ENCODE measurements at places on chromosomes 6 and 20.

DNA sequence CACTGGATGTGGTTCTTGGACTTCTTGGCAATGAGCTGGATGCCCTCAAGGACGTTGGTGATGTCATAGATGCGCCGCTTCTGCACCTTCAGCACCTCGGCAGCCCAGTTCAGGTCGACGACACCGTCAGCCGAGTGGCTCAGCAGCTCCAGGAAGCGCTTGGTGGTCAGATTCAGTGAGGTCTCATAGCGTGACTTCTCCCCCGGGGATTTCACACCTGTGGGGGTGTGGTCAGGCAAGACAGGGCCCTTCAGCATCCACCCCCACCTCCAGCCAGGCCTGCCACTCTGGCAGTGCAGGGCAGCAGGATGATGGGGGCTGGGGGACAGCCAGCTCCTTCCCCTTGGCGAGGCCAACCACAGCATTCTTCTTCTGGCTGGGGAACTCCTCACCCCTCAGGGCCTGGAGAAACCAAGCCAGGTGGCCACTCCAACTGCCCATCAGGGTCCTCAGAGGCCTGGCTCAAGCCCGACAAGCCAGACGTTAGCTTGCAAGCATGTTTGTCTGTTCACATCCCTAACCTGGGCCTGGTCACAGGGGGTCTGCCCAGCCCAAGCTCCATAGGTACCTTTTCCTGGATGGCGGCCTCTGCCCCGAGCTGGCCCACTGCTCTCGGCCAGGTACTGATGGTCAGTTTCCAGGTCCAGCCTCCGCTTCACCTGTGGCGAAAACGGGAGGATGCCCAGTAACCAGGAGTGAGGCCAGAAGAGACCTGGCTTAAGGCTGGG, 5.7 kb upstream of the NECAB3 start:
- no peak for DNase-seq

GRCh38 chr6:135577059-135577538, 79.6 kb upstream of the AHI1 start:
- no peak for DNase-seq

DNA sequence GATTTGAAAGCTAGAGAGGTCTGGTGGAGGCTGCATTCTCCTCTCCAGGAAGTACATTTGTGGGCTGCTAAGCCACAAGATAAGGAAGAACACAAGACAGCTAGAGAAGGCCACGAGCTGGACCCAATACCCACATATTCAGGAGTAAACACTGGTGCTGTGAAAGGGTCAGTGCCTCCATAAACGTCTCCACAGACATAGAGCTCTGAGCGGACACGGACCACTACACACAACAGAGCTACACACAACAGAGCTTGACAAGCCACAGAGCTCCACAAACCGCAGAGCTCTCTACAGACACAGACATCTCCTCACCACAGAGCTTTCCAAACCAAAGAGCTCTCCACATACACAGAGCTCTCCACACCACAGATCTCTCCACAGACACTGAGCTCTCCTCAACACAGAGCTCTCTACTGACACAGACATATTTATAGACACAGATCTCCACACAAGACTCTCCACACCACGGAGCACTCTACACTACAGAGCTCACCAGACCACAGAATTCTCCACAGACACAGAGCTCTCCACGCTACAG, 51.9 kb downstream of the ERMARD start:
- DNase-seq: no peak

GRCh38 chr6:105452924-105453756, 50.3 kb upstream of the PREP start:
- no peak for DNase-seq

- DNase-seq: no peak
Measured at GRCh38 chr6:30876039-30876730, 8.1 kb upstream of the DDR1 start.

DNA sequence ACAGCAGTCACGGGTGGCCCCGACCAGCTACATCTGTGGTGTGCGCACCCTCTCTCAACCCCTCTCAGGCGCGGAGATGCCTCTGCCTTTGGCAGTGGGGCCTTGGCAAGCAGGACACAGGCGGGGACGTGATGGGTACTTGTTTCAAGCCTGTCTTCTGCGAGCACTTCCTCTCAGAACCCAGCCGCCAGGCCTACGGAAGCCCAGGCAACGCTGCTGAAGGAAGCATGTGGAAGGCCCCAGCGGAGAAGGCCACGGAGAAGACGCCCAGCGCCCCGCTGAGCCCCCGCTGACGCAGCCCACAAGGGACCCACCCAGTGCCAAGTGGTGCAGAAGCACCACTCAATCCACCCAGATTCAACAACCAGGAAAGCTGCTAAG, 13.0 kb downstream of the SERPINB6 start:
- no peak for DNase-seq
